ENCODE measurements at places on chromosomes 2 and 18.

- no peak for DNase-seq
These were observed 740.3 kb upstream of the HS6ST1 start for GRCh38 chr2:129058981-129059380.

- peak; percentile 57 for DNase-seq
These were observed 92.2 kb upstream of the DSEL start for GRCh38 chr18:67608615-67609273.

DNA sequence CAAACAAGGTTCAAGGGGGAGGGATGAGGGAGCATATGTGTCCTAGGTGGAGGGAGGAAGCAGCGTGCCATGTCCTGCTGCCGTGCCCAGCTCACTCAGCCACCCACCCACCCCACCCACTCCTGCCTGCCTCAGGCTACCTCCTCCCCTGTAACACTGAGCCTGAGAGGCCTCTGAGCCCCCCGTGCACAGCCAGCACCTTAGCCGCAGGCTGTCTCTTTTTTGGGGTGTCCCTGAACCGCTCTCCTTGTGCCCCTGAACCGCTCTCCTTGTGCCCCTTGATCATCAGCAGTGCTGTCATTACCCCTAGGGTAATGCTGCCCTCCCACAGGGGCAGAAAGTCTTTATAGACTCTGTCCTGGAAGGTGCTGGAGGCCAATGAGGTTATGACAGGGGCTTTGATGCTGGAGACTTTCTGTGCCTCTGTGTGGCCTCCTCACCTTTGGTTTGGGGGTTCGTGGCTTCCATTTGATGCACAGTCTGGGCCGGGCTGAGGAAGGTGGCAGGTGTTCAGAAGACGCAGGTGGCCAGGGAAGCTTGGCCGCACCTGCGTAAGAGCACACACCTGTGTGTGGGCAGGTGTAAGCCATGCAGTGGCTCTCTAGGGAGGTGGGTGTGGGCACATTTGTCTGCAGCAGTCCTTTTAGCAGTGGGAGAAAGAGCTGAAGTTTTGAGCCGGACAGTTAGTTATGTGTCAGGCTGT, 140.0 kb downstream of the SEPTIN10 start:
- no peak for DNase-seq

- DNase-seq = no peak
These were observed 46.6 kb downstream of the FSIP2 start for GRCh38 chr2:185785156-185785555.

Measured in cardiac muscle cell (in vitro differentiated cells and primary cell).